Effector CD8-positive, alpha-beta T cell (primary cell): ENCODE measurements at places on chromosomes 6 and 20.
A peak's percentile ranks its signal among the peaks of the same experiment; 100 is the strongest.

DNA sequence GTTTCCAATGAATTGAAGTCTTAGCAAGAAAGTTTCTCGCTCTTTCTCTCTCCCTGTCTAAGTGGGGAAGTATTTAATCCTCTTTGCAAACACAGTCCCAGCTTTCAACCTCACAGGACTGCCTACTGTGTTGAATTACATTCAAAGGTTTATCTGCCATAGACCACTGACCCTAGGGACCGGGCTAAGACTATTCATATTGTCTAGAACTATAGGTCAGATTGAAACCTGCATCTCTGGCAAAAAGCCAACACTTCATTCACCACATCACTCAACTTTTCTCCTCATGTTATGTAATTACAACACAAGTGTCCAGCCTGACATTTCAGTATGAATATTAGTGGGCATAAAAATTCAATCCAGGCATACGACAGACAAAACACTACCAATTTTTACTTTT is 314.7 kb upstream of the RSPO3 start:
- DNase-seq = no peak

DNA sequence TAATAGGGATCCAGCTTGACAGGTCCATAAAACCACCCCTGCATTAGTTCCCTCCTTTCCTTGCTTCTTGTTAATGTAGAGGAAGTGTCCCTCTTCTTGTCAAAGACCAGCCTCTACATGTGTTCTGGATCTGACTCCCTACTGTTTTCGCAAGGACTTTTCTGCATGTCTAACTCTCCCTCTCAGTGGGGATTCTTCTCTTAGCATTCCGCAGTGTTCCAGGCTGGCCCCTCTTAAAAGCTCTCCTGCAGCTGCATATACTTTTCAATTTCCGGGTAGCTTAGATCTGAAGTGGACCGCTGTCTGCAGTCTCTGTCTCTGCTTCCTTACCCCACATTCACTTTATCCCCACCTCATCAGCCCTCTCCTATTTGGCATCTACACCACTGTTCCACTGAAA is 96.1 kb upstream of the MAN1A1 start:
- no peak for DNase-seq

DNA sequence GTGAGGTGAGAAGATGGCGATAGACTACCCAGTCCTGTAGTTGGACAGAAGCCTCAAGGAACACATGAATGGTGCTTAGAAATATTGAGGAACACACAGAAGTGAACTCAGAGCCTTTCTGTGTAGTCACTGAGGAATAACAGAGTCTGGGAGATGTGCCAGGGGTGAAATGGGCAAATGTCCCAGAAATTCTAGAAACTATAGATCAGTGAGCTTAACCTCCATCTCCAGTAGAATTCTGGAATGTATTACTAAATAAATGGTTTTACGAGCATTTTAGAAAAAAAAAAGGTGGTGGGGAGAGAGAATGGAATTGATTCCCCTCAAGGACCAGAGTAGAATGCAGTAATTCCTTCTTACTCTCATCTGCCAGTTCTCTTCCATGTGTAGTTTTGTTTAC is 380.0 kb downstream of the LMBRD1 start:
- DNase-seq = no peak

DNA sequence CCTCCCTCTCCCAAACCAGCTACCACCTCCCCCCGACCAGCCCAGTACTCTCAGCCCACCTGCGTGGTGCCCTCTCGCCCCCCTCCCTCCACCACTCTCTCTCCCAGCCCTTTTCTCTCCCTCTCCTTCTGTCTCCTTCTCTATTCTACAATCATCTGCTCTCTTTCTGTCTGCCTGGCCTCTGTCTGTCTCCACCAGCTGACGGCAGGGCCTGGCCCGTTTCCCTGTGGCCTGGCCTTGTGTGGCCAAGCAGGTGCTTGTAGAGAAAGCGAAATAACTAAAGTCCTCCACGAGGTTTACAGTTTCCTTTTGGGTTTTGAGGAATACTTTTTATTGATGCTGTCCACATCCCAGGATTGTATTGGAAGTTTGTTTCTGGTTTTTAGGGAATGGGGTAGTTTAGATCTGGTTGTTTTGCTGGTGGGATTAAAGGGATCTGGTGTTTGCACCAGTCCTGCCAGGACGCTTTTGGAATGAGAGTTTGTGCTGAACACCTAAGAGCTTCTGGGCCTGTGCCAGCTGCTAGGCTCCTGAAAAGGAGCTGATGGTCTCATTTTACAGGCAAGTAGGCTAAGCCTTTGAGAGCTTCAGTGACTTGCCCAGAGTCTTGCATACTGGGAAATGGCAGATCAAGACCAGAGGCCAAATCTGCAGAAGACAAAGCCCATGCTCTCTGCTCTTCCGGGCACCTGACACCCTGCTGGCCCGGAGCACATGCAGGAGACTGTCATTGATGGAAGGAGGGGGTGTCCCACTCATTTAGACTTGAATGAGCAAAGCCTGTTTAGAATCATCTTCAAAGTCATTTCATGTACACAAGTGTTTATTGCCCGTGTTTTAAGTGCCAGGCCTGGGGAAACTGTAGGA is 161.7 kb downstream of the SYCP2 start:
- no peak for DNase-seq

DNA sequence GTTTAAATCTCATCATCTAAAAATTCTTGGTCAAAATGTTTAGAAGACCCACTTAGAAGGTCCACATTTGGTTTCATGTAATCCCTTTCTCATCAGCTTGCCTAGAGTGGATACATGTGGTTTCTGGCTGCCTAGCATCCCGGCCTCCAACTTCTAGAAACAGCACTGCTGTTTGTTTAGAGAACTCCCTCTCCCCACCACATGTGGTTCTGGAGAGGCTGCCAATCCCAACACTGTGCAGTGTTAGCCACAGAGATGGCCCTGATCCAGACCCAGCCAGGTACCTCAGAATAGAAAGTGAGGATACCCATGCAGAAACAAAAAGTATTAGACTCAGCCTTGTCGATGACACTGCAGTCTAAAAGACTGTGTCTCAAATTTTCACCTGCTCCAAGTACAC is 241.8 kb downstream of the BCKDHB start:
- no peak for DNase-seq

DNA sequence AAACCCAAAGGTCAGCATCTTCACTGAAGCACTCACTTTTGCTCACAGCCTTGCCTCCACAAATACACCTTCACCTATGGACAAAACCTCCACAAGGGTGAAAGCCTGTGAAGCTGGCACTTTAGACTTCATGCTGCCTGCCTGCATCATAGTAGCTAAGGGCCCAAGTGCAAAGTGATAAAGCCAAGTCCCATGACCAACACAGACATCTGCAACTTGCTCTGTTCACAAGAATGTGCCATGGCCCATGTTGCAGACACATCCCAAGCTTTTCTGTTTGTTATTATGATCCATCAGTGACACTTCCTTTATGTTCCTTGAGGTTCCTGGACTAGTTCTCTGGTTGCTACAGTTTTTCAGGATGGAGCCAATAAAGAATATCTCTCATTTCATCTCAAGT is 31.1 kb downstream of the BTBD3 start:
- DNase-seq = no peak

DNA sequence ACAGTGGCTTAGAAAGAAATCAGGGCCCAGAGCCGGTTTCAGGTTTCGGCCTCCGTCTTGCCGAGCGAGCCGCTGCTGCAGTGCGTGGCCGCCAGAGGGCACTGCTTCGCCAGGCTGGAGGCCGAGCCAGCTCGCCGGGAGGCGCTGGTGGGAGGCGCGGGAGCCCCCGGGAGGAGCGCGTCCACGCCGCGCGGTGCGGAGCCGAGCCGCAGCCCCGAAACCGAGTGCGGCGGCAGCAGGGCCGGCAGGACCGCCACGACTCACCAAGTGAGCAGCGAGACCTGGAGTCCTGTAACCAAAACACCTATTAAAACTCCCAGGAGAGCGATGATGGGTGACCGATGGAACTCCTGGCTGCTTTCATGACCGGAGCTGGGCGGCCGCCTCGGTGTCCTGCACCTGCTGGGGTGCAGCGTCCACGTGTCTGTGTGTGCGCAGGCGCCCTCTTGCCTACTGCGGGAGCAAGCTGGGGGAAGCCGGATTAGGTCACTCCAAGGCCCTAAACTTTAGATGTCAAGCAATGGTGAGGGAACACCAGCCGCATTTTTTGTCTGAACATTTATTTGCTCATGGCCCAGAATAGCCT is 186.9 kb upstream of the UST start:
- DNase-seq = peak; percentile 34

DNA sequence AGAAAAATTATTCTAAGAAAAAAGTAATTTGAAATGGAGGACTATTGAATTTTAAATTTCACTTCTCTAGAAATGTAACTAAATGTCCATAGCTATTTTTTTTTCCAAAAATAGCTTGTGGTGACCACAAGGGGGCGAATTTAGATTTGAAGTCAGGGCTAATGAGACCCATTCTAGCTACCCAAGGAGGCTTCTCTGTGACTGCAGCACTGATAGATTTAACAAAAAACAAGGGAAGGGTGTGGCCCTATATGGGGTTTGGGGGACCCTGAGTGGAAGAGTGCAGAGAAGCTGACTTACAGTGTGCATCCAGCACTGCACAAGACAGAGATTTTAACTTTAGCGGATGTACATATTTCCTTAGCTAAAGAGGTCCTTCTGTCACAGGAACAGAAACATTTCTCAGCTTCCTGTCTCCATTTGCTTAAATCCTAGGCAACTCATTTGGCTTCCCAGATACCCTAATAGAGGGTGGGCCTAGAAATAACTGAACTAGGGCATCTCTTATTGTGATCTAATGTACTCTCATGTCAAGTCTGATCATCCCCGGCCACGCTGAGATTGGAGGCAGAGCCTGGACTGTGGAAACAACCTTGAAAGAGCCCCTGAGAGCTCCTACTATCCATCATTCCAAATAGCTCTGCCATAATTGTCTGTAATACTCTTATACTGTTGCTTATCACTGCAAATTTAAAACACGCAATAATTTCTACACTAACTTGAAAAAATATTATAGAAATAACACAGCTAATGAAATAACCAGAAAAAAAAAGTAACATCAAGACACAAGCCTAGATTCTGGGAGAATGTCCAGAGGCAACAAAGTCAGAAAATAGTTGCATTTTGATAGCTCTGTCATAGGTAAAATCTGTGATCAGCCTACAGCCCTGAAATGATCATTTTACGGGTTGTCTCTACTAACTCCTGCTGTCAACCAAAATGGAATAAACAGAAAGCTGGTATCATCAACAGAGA is 93.6 kb downstream of the SNAP91 start:
- no peak for DNase-seq

GRCh38 chr20:52768694-52769093 is 203.5 kb upstream of the TSHZ2 start:
- DNase-seq = no peak

DNA sequence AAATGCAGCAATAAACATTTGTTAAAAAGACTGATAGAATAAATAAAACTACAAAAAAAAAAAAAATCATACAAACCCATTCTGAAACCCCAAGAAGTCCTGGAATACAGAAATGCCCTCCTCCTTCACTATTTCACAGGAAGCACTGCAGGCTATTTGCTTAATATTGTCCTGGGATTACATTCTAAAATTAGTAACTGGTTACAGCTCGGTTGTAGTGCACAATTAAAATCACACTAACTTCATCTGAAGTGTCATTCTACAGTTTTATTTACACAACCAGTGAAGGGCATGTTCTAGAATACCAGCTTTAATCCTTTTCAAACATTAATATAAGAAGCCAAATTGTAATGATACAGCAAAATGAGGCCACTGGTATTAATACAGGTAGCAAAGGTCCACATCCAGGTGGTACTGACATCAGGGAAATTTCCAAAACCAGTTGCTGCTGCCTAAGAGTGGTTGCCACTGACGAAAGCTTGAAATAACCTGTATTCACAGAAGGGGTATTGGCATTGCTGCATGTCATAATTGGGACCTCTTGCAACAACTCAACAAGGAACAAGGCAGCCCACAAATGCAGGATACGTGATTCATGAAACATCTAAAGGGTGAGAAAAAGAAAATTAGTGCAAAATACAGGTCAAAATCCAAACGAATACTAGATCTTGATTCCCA is 26.9 kb downstream of the AKIRIN2 start:
- DNase-seq = no peak

GRCh38 chr20:35304956-35305355 is 12.7 kb upstream of the FAM83C start:
- no peak for DNase-seq

GRCh38 chr6:65819152-65819551 is 112.1 kb upstream of the EYS start:
- no peak for DNase-seq

- DNase-seq = no peak
Measured at GRCh38 chr20:2261046-2261485, 34.7 kb upstream of the TGM3 start.

DNA sequence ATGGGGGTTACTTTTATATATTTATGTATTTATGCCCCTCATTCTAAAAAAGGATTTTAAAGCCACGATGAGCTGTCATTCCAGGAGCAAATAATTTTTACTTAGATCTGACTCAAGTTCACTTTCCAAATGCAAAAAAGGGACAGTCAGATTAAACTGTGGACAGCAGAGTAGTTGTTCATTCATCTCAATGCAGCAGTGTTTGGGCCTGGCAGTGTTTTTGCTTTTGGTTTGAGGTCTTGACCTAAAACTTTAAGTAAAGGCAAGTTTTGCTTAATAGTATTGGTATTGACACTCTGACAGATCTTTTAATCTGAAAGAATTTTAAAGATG is 13.9 kb downstream of the JARID2 start:
- no peak for DNase-seq

- DNase-seq = no peak
Measured at GRCh38 chr20:23407781-23408464, 13.4 kb downstream of the NAPB start.

DNA sequence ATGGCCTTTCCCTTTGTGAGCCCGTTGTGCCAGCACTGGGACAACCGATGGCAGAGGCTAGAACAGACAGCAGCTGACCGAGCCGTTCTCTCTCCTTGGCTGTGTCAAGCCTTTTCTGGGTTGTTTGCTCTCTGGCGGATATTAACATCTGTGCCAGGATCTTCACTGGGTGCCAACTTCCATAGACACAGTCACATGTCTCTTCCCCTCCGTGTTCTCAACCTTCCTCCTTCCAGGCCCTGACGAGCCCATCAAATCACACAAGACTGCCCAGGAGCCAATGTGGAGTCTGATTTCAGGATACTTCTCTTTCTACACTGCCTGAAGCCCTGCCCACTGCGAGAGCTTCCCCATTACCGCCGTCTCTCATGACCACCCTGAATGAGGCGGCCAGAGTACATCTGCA is 111.0 kb upstream of the RALGAPA2 start:
- no peak for DNase-seq

DNA sequence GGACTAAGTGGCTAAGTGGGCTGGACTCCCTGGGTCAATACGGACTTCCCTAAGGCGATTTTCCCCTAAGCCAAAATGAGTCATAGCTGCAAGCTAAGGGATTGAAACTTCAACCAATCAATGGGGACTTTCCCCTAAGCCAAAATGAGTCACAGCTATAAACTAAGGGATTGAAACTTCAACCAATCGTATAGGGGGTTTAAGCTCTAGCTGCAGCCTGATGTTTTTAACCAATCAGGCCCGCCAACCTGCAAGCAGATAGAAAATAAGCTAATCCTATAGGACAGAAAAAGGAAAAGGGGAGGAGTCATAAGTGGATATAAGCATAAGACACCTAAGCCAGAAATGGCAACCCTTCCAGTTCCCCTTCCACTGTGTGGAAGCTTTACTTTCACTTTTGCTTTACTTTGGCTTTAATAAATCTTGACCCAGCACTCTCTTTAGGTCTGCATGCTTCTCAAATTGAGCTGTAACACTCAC is 655.0 kb upstream of the HS3ST5 start:
- no peak for DNase-seq
